Ammon's horn (tissue), 1 donor: ENCODE measurements at places on chromosomes 2 and 18.

DNA sequence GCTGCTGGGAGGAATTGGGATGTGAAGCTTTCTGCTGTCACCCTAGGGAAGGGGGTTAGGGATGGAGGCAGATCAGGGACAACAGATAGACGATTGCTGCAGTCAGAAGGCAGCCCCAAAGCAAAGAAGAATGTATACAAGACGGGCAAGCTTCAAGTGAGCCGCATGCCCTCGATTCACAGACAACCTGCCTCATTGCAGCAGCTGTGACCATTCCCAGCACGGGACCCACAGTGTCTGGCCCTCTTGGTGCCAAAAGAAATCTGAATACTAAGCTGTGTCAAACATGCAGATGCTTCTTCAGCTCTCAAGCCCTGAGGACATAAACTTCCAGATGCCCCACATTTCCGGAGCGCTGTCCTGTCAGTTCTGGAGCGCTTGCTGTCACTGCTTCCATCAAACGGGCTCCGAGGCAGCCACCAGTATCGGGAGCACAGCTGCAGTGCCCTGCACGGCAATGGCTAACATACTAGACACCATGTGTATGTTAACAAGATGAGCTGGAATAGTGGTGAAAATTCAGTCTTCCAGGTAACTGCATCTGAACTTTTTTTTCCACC, 33.8 kb downstream of the PRELID3A start:
- DNase-seq = no peak

DNA sequence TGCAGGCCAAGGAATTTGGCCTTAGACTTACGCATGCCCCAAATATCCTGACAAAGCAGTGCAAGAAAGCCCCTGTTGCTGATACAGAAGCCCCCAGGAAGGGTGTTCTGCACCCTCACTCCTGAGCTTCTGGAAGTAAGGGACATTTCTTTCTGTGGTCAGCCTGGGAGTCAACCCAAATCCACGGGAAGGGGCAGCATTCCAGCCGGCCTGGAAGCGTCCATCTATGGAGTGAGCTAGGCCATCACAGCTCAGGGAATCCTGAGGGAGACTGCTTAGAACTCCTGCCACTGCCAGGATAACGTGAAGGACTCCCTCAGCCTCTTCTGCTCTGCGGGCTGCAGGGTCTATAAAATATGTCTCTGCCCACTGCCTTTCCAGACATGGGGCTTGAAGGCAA, 173.9 kb downstream of the ANAPC1 start:
- no peak for DNase-seq

DNA sequence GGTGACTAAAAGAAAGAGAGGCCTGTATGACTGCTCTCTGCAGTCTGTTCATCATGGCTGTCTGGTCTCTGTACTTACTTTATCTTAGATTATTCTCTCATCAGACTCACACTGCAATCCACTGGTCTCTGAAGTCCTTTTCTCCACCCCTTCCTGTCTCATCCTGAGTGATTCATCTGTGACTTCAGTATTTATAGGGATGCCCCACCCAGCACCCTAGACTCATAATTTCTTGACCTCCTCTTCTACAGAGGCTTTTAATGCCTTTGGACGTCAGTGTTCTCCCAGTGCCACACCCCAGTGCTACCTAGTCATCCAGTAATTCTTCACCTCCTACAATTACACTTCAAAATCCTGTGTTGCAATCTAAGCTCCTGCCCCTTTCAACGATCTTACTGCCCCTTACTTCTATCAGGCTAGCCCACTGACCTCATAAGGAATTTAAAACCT, 14.9 kb upstream of the ITPRID2 start:
- DNase-seq = no peak

DNA sequence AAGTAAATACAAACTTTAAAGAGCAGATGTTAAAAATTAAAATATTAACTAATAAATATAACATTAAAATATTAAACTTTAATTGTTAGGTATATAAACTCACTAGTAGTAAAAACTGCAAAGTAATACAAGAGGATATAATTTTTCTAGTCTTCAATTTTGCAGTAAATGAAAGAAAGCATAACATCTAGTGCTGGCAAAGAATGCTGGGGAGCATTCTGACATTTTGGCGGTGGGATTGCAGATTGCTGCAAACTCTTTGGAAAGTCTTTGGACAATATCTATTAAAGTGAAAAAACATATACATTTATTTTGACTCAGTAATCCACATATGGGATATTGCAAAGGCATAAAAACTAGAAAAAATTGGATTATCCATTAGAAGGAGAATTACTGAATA, 175.0 kb downstream of the GCA start:
- DNase-seq = no peak

- DNase-seq = no peak
Observed at GRCh38 chr18:26771524-26771923, 94.0 kb downstream of the AQP4 start.

GRCh38 chr18:26458526-26459232, 89.7 kb downstream of the KCTD1 start:
- DNase-seq = no peak

DNA sequence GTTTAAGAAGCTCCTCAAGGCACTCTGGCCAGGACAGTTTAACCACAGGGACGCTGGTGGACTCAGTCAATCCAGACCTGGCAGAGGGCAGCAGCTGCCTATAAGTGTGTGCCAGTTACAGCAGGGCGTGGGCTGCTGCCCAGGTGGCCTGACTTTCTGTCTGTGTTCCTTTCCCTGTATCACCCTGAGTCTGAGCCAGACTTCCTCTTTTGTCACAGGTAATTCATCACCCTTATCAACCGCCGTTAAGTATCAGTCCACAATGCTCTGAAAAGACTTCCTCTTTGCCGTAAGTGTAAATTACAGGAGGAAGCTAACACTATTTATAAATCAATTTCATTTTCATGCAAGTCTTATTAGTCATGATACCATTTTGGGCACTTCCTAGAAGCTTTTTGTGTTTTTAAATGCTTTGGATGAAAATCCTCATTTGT, 7.0 kb downstream of the LPIN1 start:
- no peak for DNase-seq

DNA sequence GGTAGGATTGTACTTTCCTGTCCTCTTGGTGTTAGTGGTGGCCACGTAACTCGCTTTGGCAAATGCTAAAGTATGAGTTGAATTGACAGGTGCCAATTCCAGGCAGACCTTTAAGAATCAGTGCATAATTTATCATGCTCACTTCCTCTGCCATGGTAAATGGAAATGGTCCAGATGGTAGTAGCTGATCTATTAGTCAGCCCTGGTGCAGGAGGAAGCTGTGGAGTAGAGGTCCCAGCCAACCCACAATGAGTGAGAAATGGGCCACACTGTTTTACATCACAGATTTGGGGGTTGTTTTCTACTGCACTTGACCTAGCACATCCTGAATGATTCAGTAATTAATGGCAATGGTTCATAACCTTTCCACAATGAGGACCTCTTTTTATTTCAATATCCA, 104.4 kb downstream of the RGPD3 start:
- no peak for DNase-seq

- DNase-seq = no peak
Observed at GRCh38 chr2:159004849-159005248, 36.4 kb downstream of the TANC1 start.

DNA sequence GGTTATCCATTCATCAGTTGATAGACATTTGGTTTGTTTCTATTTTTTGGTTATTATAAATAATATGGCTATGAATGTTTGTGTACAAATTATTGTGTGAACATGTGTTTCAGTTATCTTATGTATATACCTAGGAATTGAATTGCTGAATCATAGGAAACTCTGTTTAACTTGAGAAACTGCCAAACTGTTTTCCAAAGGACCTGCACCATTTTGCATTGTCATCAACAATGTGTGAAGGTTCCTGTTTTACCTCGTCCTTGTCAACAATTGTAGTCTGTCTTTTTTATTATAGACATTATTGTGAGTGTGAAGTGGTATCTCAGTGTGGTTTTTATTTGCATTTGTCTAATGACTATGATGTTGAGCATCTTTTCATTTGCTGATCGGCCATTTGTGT, 17.1 kb downstream of the PDK1 start:
- no peak for DNase-seq

GRCh38 chr2:20241973-20242726, 17.2 kb upstream of the SDC1 start:
- DNase-seq = no peak

DNA sequence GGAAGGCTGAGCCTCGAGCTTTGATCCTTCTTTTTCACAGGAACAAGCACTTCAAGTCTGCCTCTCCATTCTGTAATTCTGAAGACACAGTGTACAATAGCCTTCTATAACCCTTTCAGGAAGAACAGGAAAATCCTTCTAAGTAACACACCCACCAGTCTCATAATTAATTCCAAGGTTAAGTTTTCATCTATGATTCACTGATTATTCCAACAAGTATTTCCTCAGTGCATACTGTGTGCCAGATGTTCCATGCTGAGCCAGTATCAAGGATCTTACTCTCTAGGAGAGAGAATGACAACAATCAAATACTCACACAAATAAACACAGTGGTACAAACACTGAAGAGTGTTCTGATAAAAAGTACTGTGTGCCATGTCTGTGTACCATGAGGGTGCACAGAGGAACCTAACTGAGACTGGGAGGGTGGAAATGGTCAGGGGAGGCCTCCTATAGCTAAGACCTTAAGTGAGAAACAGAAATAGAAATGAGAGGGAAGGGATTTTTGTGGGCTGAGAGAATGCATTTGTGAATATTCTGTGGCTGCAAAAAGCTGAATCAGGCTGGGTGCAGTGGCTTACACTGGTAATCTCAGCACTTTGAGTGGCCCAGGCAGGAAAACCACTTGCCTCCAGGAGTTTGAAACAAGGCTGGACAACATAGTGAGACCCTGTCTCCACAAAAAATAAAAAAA, 7.3 kb upstream of the MTLN start:
- no peak for DNase-seq

DNA sequence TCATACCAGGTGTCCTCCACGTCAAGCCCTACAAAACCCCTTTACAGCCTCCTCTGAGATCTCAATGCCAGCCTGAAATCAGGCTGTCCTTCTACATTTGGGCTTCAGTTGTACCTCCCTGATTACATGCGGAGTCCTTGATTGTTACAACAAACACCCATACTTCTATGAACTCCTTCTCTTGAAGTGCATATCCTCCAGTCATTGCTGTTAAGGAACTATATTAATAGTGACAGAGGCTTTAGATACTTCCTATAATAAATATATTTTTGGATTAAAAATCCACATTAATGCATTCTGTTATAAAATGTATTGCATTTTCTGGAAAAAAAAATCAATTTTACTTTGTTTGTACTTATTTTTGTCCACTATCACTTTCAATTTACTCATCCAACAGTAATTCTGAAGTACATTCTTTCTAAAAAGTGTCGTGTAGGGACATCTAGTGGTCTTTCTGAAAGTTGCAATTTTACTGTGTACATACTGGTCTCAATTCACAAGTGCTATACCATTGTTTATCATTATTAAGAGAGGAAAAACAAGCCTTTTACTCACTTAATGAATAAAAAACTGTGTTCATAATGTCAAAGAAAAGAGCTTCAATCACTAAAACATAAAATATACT, 316.4 kb downstream of the DSEL start:
- DNase-seq = peak; percentile 74

DNA sequence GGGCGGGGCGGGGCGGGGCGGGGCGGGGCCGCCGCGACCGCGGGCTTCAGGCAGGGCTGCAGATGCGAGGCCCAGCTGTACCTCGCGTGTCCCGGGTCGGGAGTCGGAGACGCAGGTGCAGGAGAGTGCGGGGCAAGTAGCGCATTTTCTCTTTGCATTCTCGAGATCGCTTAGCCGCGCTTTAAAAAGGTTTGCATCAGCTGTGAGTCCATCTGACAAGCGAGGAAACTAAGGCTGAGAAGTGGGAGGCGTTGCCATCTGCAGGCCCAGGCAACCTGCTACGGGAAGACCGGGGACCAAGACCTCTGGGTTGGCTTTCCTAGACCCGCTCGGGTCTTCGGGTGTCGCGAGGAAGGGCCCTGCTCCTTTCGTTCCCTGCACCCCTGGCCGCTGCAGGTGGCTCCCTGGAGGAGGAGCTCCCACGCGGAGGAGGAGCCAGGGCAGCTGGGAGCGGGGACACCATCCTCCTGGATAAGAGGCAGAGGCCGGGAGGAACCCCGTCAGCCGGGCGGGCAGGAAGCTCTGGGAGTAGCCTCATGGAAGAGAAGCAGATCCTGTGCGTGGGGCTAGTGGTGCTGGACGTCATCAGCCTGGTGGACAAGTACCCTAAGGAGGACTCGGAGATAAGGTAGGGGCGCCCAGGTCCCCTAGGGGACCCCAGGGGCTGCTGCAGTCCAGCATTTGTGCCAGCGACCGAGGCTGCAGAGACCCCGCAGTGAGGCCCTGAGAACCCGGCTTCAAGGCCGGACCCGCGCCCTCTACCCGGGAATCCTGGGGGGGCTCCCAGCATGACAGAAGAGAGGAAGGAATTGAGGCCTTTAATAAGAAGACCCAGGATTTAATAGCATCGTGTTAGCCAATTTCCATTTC, at the start of gene KHK:
Gene KHK (plus strand): TSS at position 49 of the 870 bp plus-strand sequence. CDS start 488 bp downstream, at position 537.
- DNase-seq = no peak

GRCh38 chr18:47422524-47422923, 171.1 kb upstream of the SKOR2 start:
- DNase-seq = no peak

- DNase-seq = no peak
Observed at GRCh38 chr2:241795021-241795999, 13.7 kb upstream of the NEU4 start.

GRCh38 chr2:72153924-72154323, 6.3 kb upstream of the CYP26B1 start:
- no peak for DNase-seq

DNA sequence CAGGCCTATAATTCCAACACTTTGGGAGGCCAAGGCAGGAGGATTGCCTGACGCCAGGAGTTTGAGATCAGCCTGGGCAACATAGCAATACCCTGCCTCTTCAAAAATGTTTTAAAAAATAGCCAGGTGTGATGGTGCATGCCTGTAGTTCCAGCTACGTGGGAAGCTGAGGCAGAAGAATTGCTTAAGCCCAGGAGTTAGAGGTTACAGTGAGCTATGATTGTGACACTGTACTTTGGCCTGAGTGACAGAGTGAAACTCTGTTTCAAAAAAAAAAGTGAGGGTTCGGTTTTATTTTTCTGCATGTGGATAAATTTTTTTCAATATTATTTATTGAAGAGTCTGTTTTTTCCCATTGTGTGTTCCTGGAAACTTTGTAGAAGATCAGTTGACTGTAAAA, 208.1 kb downstream of the SLC4A3 start:
- no peak for DNase-seq

GRCh38 chr2:46187112-46187618, 110.0 kb upstream of the EPAS1 start:
- DNase-seq = peak; percentile 31

DNA sequence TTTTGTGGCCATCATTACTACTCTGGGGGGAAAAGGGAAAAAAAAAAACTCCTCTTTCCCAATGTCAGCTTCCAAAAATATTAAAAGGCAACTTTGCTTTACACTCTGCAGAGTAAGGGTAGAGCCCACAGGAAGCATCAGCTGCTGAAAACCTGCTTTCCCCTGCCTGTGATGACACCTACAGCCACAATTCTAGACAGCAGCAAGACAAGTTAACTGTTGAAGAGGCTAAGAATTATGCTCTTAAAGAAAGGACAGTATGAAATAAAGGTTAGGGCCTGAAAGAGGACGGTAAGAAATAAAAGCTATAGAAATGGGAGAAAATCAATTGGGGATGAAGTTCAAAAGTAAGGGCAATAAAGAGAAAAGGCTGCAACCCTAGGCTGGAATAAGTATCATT, 3.0 kb downstream of the PDE11A start:
- no peak for DNase-seq
